Vagina (tissue), 2 donors: ENCODE measurements at places on chromosomes 16 and 17.

GRCh38 chr17:31269036-31269577 is 27.9 kb downstream of the OMG start:
- DNase-seq, result no peak

DNA sequence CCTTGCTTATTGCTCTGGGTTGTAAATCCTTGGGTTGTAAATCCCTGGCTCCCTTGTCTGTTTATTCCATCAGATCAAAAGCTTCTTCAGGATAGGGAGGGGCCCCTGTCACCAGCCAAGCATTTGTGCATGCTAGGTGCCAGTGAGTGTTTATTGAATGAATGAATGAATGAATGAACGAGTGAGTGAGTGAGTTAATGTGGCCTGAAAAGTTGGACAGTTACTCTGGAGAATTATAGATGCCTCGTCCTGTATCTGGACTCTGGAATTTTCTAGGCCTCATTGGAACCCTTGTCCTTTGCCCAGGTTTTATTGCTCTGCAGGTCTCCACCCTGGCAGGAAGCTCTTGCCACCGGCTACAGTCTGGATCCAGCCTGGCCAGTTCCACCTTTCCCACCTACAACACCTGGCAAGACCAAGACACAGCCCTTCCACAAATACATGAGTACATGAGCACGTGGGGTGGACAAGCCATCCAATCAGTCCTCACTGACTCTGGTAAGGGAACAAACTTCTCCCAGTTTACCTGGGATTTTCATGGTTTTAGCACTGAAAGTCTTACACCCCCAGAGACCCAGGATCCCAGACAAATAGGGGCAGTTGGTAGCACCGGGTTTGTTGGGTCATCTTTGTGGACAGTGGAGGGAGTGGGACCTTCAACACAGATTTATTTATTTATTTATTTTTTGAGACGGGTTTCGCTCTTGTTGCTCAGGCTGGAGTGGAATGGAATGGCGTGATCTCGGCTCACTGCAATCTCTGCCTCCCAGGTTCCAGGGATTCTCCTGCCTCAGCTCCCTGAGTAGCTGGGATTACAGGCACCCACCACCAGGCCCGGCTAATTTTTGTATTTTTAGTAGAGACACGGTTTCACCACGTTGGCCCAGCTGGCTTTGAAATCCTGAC is 14.7 kb upstream of the CDH1 start:
- DNase-seq, result no peak

GRCh38 chr16:26087091-26087490 is 395.3 kb downstream of the HS3ST4 start:
- DNase-seq, result no peak

GRCh38 chr17:38563362-38564253 is 42.1 kb downstream of the SRCIN1 start:
- DNase-seq, result no peak

- no peak for DNase-seq
These were observed 69.3 kb downstream of the ABR start for GRCh38 chr17:1110541-1110861.

- no peak for DNase-seq
These were observed 10.1 kb upstream of the SLC16A5 start for GRCh38 chr17:75077496-75078283.

DNA sequence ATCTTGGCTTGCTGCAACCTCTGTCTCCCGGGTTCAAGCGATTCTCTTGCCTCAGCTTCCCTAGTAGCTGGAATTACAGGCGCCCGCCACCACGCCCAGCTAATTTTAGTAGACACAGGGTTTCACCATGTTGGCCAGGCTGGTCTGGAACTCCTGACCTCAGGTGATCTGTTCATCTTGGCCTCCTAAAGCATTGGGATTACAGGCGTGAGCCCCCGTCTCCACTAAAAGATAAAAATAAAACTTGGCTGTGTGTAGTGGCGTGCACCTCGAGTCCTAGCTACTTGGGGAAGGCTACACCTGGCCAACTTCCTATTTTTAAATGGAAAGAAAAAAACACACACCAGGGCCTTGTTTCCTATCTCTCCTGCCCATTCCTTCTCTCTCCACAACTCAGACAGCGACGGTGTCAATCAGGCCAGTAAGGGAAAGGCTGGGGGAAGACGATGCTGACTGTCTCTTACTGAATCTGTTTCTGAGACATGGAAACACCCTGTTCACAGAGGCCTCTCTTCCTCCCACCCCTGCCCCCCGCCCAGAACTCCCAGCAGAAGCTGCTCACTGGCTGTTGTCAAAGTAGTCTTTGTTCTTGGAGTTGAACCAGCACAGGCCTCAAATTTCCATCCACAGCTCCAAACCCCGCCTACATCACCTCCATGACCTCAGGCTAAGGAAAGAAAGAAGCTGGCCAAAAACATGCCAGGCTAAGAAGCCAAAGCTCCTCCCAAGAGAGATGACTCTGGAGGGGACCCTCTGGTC is 96.6 kb downstream of the NXN start:
- no peak for DNase-seq

- no peak for DNase-seq
These were observed 1.8 kb downstream of the IL27 start for GRCh38 chr16:28504707-28505404.

- DNase-seq, result no peak
These were observed 102.0 kb upstream of the HAS3 start for GRCh38 chr16:69003500-69003899.

DNA sequence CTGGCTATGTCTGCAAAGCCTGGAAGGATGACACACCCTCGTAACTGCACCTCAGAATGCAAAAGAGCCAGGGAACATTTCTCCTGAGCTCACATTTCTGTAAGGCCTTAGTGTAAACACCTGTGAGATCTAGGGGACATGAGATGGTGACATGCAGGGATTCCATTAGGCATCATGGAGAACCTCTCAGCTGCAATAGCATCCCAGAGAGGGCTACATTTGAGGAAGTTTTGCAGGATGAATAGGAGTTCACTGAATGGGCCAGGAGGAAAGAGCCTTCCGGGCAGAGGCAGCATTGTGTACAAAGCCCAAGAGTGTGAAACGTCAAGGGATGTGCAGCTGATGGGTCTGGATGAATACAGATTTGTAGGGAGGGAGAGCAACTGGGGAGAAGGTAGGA is 223.0 kb upstream of the RPL38 start:
- DNase-seq, result no peak

DNA sequence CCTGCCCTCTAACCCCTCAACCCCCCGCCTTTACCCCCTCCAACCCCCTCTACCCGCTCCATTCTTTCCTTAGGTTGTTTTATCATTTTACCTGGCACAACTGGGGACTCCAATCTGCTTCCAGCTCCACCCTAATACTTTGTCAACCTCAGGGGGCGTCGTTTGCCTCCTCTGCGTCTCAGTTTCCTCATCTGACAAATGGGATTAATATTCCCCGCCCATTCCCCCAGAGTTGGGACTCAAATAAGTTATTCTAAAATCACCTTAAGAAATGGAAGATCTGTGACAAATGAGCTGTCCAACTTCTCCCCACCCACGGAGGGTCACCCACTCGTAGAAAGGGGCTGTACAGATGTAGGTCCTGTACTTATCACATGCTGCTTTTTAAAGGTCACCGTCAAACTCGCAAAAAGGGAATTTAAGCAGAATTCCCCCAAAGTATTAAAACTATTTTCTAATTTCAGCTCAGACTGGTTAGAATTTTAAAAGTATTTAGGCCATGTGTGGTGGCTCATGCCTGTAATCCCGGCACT is 40.6 kb upstream of the CPNE2 start:
- DNase-seq, result no peak

GRCh38 chr16:50198802-50199403 is 45.8 kb downstream of the TENT4B start:
- DNase-seq, result no peak

- DNase-seq, result no peak
These were observed 63.1 kb downstream of the SPAG9 start for GRCh38 chr17:51057534-51057933.

GRCh38 chr17:57945996-57946797 is 9.0 kb downstream of the CUEDC1 start:
- no peak for DNase-seq

DNA sequence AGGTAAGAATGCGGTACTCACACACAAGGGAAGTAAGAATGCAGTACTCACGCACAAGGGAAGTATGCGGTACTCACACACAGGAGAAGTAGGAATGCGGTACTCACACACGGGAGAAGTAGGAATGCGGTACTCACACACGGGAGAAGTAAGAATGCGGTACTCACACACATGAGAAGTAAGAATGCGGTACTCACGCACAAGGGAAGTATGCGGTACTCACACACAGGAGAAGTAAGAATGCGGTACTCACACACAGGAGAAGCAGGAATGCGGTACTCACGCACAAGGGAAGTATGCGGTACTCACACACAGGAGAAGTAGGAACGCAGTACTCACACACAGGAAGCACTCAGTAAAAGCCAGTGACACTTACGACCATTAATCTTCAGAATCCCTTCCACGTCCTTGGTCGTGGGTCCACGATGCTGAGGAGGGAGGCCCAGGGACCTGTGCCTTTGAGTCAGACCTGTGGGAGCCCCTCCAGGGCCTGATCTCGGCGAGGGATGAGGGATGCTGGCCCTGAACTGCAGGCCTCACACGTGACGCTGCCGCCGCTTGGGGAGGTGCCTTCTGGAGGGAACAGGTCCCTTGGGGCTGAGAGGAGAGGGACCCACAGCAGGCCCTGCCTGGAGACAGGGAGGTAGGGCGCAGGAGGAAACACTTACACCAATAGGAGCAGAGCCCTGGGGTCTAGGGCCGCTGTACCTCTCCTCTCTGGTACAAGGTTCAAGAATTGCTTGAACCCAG is 20.2 kb downstream of the ABR start:
- no peak for DNase-seq
